Renal cortex interstitium (tissue), 15 donors: ENCODE measurements at places on chromosomes 16 and 17. TPM values are rescaled to one million over a fixed set of nuclear protein-coding genes. Genes with fewer than 3 reads are reported as not detected.

Gene HYDIN
- polyA plus RNA-seq: 13.6 TPM

Gene KDM6B
- 20.9 TPM for polyA plus RNA-seq

Gene TPSAB1
- polyA plus RNA-seq: not detected

Gene CCL8
- not detected for polyA plus RNA-seq

Gene MYL11
- polyA plus RNA-seq: 0.56 TPM

DNA sequence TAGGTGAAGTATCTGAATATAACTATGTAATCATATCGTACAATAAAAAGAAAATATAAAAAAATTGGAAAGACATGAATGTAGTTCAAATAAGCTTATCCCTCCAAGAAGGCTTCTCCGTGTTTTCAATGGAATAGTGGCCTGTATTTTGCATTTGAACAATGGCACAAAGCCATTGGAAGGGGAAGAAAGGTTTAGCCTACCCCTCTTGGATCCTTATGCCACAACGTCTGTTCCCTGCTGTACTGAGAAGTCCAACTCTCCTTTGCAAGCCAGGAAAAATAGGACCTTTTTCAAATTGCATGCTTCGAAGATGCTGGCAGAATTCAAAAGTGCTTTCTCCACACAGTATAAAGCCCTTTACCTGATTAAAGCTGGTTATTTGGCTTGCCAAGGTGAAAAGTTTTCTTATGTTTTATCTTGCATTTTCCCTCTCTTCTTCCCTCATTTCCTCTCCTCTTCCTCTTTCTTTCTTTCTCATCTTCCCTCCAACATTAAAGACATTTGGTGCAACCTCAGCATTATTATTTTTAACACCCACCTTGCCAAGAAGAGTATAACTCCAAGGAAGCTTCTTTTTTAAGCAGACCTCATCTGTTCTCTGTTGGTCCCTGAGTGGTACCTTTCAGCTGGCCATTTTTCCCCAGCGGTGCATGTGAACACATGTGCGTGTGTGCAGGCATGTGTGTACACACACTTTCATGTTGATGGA, 968.6 kb upstream of the RBFOX1 start:
- no peak for DNase-seq

- DNase-seq: no peak
Measured at GRCh38 chr17:18008496-18009268, 30.3 kb downstream of the ATPAF2 start.

DNA sequence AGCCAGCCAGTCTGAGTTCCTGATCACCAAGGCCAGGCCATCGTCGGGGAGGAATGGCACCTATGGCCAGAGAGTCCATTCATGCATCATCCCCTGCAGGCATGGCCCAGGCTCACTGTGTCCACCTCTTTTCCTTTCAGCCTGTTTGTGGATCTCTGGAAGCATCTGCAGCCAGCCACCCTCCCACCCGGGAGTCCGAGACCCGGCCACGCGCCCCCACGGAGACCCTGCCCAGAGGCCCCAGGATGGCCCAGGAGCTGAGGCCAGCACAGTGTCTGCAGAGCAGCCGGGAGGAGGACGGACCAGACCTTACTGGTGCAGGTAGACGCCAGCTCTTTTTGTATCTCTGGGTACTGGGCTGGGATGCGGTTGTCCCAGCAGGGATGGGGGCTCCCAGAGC, 245.1 kb upstream of the CIBAR2 start:
- no peak for DNase-seq

GRCh38 chr17:79414793-79415211, 196.0 kb downstream of the RBFOX3 start:
- no peak for DNase-seq

DNA sequence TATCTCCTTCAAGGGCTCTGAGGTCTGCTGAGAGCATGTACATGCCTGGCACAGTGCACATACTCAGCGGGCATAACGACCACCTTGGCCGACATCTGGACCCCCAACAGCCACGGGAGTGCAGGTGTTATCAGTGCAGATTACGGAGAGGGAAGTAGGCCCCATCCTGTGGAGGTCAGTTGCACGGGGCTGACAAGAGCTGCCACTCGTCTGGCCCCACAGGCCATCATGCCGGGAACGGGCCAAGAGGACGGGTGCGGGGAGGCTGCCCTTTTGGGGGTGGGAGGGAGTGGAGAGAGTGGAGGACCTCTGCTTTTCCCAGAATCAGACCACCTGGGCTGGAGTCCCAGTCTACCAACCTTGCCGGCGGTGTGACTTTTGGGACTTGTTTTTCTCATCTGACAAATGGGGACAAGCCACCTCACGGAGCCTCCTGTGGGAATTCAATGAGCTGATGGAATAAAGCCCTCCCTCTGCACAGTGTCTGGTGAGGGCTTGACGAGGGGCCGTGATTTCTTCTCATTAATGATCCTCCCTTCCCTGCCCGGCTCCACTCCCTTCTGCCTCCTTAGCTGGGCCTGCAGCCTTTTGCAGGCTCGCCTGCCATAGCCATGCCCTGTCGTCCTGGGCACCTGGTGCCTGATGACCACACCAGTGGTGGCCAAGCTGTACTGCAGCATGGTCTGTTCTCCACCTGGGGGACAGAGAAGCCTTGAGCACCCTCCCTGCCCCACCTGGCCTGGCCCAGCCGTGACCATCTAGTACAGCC, 4.6 kb downstream of the PRSS33 start:
- DNase-seq: no peak

GRCh38 chr16:88900662-88901052, 34.2 kb upstream of the PABPN1L start:
- DNase-seq: no peak

DNA sequence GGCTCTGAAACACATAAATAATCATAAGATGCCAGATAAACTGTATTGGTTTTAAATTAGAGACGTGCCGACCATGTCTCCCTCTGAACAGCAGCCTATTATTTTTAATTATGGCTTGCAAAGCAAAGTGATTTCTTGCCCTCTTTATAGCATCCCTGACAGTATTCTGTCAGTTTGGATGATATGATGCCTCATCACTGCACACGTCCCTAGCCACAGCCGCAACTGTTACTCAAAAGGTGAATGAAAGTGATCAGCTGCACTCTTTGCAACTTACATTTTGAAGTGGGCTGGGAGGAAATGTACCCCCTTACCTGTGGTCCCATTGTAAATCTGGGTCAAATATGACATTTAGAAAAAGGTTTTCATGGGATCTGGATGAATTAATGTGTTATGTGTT, 389.9 kb downstream of the MAF start:
- no peak for DNase-seq

- DNase-seq: no peak
Measured at GRCh38 chr17:43832168-43832975, 574 bp downstream of the MPP3 start.

- DNase-seq: no peak
Measured at GRCh38 chr17:73972901-73973300, 230.6 kb upstream of the RPL38 start.

- no peak for DNase-seq
Measured at GRCh38 chr17:74475189-74475588, 8.8 kb downstream of the CD300A start.

GRCh38 chr16:85555719-85556455, 57.2 kb upstream of the GSE1 start:
- DNase-seq: no peak

DNA sequence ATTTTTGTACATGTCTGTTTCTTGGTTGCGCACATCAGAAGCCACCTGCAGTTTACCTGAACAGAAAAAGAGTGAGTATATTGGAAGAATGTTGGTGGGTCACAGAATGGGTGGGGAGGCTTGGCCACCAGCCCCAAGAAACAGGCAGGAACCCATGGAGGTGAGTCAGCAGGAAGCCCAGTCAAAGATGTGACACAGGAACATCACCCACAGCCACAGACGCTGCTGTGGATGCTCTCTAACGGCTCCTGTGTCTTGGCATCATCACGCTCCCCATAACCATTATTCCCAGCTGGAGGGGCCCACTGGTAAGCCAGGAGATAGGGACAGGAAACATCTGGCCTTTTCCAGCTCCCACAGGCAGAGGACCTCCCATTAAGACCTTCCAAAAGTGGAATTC, 94.0 kb upstream of the WSB1 start:
- DNase-seq: no peak
